ENCODE measurements at places on chromosomes 16 and 17.
A peak's percentile ranks its signal among the peaks of the same experiment; 100 is the strongest.

DNA sequence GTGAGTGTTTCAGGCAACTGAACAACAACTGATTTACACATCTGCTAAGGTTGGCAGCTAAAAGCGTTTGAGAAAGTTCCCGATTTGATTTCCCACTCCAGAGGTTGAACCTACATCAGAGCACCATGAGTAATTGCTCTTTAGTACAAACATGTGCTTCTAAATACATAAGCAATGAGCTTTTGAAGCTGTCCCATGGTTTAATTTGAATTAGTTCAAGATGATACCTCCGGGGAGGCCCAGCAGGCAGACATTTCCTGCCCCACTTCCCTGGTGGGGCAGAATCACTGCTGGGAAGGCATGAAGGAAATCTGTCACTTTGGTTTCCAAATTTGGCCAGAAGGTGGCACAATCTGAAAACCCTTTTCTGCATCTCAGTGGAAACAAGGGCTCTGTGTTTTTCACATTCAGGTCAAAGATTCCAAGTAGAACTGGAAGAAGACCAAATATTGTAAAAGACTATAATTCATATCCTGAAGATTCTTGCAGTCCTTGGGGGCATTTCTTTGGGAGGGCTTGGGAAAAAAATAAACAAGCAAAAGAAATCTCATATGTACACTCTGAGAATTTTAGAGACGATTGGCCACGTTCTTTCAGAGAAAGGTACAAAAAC lies 176.2 kb upstream of the FAM20A start:
- peak; percentile 42 for DNase-seq

DNA sequence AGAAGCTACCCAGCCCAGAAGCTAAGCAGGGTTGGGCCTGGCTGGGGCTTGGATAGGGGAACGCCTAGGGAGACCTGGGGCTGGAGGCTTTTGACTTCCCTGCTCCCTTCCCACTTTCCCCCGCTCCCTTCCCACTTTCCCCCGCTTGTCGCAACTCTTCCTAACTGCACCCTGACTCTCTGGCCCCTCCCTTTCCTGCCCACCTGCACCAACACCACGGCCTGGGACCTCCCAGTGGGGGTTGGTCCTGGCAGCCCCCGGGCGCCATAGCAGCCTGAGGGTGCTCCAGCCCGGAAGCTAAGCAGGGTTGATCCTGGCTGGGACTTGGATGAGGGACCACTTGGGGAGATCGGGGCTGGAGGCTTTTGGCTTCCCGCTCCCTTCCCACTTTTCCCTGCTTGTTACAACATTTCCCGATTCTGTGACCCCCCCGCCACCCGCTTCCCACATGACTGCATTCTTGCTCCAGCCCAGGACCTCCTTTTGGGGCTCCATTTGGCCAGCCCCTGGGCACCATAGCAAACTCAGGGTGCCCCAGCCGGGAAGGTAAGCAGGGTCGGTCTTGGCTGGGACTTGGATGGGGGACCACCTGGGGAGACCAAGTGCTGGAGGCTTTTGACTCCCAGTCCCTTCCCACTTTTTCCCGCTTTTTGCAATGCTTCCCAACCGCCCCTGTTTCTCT lies 2287.0 kb downstream of the TP53TG3F start:
- DNase-seq = no peak

DNA sequence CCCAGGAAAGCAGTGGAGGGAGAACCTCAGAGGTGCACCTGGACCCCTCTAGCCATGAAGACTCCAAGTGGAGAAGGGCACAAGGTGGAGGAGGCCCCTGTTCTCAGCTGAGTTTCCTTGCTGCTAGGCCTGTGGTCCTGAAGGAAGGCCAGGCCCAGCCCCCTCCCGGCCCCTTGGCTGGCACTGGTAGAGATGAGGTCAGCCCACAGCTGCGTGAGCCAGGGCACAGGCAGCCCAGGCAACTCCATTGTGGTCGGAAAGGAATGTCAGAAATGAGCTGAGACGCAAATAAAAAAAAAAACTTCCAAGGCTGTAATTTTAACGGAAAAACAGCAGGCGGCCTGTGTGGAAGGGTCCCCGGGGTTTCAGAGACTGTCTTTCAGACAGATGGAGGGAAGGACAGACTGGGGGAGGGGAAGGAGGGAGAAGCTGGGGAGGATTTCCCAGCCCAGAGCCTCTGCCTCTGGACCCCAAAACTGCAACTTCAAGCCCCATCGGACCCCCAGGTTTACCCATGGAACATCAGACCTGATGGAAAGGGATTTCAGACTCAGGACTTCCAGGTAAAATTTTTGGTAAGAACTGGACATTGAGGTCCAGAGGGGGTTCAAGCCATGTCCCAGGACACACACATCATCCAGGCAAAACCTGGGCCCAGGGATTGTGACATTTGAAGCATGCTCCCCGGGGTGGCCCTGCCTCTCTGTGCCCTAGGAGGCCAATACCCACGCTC lies 25.6 kb upstream of the MRPS23 start:
- peak; percentile 84 for DNase-seq

- DNase-seq = no peak
These were observed 27.0 kb upstream of the MRPS23 start for GRCh38 chr17:57876866-57877237.

GRCh38 chr17:5785867-5786509 lies 201.7 kb upstream of the NLRP1 start:
- no peak for DNase-seq

- DNase-seq = no peak
These were observed 6.2 kb downstream of the LPCAT2 start for GRCh38 chr16:55515111-55515510.

GRCh38 chr16:67098599-67098998 lies 11.1 kb upstream of the PHAF1 start:
- DNase-seq = no peak

DNA sequence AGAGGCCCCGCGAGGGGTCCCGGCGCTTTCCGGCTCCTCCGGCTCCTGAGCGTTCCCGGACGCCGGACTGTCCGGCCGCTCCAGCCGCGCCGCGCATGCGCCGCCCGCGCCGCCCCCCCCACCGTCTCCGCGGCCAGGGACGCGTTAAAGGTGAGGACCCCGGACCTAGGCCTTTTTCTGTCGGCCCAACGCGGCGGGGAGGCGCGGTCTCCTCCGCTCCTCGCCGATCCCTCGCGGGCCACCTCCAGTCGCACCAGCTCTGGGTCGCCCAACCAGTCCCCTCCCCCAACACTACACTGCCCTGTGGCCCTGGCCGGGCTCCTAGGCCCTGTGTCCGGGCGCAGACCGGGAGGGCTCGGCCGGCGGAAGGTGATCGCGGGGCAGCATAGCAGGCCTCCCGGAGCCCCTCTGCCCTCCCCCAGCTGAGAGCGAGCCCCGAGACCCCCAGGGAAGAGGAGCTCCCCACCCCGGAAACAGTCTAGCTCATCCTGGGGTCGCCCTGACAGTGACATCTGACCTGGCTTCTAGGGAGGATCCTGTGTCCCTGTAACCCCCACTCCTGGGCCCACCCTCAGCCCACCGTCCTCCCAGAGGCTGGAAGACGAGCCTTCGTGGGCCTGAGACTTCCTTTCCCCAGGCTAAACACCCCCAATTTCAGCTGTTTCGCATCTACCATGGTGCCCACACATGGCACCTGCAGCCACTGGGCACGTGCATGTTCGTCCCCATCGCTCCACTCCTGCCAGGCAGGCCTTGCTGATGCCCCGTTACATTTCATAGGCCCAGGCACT lies 14.7 kb upstream of the BCAR1 start:
- DNase-seq = peak; percentile 72

DNA sequence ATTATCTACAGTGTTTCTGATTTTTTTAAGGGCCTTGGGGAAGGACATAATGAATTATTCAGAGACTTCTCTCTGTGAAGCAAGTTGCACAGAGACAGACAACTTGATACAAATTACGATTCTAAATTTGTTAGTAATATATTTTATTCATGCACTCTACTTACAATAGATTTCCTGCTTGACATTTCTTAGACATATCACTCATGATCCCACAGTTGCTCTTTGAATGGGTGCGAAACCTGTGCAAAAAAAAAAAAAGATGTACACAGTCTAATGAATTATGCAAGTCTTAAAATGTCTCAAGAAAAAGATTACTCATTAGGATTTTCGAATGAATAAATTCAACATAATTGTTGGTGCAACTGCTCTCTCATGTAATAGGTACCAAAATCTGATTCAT lies 254.8 kb downstream of the PRKCA start:
- DNase-seq = no peak

DNA sequence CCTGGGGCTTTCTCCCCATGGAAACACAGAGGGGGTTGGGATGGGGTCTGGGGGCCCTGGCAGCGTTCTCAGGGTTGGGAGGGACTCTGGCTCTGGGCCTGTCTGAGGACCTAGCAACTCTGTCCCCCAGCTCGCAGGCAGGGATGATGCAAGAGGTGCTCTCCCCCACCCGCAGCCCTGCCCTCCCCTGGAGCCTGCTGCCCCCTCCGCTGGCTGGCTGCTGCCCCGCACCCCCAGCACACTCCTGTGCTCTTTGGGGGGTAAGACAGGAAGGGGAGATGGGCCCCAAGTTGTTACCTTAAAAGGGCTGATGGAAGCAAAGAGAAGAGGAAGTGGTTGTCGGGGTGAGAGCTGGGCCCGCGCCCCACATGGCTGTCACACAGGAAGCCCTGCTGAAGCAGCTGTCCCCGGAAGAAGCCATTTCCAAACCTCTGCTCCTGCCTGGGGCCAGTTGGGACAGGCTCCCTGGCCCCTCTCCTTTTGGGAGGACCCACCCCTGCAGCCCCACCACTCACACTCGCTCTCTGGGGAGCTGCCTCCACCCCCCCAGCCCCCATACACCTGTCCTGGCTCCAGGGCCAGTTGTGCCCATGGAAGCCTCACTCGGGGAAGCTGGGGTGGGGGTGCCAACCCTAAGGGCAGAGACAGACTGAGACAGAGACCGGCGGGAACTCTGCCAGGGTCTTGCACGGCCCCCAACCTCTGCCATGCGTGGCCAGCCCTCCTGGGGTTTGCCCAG lies 2.5 kb downstream of the CORO1A start:
- DNase-seq = peak; percentile 55

DNA sequence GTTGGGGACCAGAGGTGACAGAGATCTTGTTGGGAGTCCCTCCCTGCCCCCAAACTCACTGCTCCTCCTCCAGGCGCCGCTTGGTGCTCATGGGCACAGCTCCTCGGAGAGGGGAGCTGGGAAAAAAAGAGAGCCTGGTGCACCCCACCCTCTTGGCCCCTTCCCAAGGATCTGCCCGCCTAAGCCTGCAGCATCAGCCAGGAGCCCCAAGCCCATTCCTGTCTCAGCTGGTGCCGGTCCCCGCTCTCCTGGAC lies 400 bp downstream of the HCFC1R1 start:
- peak; percentile 64 for DNase-seq

DNA sequence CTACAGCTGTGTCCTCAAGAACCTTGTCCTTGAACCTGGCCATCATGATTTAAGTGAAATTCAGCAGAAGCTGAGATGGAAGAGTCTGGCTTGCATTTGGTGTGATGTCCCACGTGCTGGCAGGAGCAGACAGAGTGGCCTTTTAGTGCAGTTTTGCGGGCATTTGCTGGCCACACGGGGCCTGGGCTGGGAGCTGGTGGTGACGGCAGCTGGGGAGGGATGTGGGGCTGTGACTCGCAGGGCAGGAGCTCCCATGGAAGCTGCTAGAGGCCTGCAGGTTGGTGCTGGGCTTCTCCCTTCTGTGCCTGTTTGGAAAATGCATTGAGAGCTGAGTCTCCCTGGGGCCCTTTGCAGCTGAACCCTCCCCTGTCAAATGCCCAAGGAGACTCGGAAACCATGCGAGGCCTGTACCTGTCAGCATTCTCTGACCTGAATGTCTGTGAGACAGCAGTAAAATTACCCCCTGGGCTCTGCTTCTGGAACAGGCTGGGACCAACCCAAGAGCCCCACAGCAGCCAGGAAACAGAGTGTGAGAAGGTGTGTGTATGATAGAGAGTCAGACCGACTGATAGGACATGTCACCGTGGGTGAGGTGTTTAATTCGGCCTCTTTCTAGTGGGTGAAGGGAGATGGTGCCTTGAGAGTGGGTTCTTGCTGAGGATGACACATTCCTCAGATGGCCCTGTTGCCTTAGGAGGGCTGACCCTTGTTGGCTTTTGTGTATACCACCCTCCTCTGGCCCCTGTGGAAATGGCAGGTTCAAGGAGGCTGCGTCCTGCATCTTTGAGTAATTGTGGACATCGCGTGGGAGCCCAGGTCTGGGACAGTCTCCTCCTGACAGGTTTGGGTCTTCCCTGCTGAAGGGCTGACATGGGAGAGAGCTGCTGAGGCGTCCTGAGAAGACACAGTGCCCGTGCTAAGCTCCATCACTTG lies 145.5 kb downstream of the MSI2 start:
- DNase-seq = no peak

DNA sequence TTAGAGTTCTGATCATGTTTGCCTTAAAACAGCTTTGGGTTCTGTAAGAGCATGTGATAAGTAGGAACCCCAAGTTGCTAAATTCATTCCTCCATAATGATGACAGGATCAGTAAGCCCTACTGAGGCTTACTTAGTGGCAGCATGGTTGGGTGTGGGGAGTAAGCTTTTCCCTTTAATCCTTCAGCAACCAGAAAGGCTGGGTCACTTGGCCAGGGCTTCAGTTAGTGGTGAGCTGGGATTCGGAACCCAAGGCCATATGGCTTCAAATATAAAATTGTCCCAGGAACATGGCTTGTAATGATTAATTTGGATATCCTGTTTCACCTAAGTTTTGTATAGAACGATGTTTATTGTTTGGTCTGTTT lies 850 bp downstream of the GINS3 start:
- no peak for DNase-seq

- no peak for DNase-seq
These were observed 81.0 kb upstream of the TBX2 start for GRCh38 chr17:61318684-61319098.

- DNase-seq = no peak
These were observed 472.4 kb downstream of the PMP22 start for GRCh38 chr17:14792746-14793145.

DNA sequence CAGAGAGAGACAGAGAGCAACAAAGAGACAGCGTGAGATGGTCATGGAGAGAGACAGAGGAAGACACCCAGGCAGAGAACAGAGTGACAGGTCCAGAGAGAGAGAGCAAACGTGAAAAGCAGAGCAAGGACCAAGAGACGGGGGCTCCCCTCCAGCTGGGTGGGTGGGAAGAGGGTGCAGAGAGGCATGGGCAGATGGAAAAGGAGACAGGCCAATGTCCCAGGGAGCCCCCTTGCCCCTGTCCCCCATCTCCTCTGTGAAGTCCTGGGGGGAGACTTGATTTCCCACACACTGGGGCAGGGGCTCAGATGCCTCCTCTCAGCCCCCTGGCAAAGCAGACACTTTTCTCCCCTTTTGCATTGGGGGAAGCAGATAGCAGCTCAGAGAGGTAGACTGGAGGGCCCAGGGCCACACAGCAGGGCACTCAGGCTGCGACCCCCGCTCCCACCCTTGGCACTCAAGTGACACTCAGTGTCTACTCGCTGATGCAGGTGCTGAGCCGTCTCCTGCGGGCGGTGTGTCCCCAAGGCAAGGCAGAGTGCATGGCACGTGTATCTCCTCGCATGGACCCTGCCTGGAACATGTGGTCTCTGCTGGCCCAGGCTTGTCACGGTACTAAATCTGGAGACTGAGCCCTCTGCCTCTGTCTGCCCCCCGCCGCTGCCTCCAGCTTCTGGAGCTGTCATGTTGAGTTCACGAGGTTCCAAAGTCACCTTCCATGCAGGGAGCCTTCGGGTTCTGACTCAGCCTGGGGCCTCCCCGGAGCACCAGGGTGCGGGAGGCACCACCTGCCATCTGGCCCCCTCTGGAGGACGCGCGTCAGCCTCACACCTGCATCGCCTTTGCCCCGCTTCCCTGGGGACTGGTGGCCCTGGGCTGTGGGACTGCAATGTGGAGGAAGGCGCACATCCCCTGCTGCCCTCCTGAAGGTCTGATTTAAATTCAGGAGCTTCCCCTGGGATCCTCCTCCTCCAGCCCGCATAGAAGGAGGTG lies 215.9 kb upstream of the GSE1 start:
- peak; percentile 25 for DNase-seq

GRCh38 chr16:88739139-88739976 lies 33.1 kb downstream of the CTU2 start:
- no peak for DNase-seq
